Neural crest cell (in vitro differentiated cells): ENCODE measurements at places on chromosomes 1 and 21.

DNA sequence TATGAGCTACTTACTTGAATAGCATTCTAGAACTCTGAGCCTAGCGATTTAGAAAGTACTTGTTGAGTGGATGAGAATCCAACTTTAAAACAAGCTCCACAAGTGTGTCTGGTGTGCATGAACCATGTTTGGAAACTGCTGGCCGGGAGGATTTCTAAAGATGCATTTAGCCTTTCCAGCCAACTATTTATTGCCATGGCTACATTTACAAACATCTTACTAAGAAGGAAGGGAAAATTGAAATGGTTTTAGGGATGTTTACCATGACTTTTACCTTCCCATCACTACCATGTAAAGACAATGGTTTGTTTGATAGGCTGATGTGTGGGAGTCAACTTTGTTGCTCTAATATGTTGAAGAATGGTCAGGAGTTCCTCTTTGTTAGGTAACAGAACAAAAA lies 37.7 kb upstream of the ARHGAP29 start:
- no peak for DNase-seq

- DNase-seq, result no peak
Observed at GRCh38 chr1:245124644-245125043, 30.1 kb upstream of the KIF26B start.

- DNase-seq, result no peak
Observed at GRCh38 chr1:214317734-214318133, 36.8 kb downstream of the SMYD2 start.

DNA sequence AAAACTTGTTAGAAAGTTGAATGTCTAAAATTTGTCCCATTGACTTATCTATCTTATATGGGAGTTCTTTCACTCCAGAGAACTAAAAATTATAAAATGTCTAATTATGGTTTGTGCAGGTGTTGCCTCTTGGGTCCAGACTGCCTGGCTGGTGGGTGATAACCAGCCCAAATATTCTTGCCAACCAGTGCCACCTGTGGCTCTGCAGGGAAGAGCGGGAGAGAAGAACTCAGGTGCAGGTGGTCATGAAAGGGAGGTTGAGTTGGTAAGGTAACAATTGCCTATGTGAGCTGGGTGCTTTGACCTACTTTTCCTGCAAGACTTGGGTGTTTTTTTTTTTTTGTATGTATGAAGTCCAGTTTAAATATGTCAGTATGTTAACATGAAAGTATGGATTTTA lies 10.2 kb downstream of the RPS6KC1 start:
- no peak for DNase-seq

DNA sequence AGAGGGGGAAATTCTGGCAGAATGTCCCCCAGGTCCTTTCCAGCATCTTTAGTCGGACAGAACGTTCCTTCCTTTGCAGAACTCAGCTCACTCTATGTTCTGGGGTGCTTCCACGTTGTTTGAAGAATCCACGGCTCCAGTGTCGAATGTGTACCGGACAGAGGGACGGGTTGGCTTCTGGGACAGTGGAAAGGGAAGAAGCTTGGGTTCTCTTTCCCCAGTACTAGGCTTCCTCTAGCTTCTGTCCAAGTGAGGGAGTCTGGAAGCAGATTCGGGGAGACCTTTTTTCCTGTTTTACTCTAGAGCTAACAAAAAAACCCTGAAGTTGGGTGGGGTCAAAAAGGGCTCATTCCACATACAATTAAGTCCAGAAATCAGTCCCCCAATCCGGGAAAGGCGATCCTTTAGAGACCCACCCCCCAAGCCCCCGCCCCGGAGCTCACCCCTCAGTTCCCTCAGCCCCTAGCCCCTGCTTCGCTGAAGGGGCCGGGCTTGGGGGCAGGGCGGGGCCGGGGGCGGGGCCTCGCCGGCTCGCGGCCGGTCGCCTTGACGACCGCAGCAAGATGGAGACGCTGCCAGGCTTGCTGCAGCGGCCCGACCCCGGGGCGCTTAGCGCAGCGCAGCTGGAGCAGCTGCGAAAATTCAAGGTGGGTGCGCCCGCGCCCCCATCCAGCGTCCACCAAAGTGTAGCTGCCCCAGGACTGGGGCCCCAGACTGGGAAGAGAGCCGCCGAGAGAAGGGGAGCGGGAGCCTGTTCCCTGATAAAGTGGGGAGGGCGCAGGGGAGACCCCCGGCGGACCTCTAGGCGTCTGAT lies at the start of gene RIIAD1:
Gene RIIAD1 (plus strand): TSS at position 549 of the 814 bp plus-strand sequence. CDS start 15 bp downstream, at position 564.
- no peak for DNase-seq

GRCh38 chr1:226635456-226635941 lies 86.9 kb downstream of the STUM start:
- DNase-seq, result no peak

GRCh38 chr1:112956544-112957132 lies 642 bp upstream of the SLC16A1 start:
- DNase-seq, result no peak

DNA sequence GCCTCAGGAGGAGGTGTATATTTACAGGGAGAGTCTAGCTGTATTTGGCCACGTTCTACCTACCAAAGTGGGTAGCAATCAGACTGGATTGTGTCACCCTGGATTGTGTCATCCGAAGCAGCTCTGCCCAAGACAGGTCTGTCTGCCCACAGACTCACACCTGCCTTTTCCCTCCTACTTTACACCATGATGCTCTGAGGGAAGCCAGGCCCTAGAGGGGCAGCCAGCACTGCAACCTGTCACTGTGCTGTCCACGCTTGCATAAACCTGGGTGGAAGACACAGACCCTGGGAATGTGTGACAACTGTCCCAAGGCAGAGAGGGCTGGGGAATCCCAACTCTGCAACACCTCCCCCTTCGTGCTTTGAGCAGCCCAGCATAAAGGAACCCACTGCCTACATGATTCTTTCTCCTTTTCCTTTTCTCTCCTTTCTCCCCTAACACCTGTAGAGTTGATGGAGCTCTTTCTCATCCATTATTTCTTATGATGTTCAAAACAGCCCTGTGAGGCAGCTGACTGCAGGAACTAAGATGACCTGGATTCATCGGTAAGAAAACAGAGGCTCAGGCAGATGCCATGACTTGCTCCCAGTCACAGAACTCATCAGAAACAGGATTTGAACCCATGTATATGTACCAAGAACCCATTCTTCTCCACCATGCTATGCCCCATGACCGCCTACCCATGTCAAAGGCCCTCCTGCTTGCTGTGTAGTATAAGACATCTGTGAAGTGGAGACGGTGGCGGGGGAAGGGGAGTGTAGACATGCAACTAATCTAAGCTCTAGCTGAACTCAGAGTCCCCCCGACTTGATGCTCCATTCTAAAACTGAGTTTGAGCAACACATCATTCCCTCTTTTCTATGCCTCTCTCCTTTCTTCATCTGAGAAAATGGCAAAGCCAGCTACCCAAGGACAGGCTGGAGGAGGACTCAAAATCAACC lies 55.9 kb downstream of the ITPKB start:
- no peak for DNase-seq

DNA sequence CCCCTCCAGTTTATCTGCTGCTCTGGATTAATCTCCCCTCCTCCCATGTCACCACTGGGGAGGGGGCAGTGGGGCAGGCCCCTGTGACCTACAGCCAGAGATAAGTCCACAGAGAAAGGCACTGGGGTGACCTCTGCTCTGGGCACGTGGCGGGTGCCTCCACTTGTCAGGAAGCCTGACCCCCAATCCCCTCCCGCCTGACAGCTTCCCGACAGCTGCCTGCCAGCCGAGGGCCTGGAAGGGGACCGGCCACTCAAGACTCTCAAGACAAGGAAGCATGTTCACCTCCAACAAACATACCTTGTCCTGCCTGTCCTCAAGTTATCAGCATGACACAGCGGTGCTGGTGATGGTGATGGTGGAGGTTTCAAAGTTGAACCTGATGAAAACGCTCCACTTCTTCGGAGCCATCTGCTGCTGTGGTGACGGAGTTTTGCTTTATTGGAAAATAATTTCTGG lies 3.2 kb upstream of the FAAP20 start:
- DNase-seq, result no peak

GRCh38 chr21:32770871-32771523 lies 558 bp downstream of the PAXBP1 start:
- no peak for DNase-seq

DNA sequence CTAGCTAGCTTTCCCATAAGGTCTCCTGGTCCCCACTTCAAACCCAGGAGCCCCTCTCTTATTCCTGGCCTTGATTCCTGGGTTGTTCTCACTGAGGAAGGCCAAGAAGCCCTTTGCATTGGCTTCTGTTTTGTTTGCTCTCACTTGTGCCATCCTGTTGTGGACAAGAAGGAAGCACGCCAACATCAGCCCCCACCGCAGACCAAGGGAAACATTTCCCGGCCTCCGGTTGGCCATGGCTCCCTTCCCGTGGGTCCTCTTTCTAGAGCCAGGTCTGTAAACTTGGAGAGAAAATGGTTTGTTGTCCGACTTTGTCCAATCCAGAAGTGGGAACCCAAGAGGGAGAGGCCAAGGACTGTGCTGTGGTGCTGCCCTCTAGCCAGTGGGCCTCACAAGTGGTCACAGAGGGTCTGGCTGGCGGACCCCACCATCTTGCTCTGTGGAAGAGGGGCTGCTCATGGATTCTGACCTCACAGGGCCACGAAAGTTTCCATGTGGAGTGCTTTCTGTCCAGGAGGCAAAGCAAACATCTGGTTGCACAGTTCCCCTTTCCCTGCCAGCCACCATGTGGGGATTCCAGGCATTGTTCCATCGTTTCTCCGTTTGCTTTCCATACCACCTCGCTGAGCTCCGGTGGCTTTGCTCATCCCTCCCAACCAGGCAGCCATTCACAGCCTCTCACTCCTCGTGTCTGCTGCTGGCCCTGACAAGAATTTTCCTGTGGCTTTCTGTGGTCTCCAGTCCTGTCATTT lies 18.9 kb upstream of the TENT5C start:
- DNase-seq, result no peak

GRCh38 chr1:59013276-59013927 lies 229.6 kb upstream of the JUN start:
- DNase-seq, result no peak

DNA sequence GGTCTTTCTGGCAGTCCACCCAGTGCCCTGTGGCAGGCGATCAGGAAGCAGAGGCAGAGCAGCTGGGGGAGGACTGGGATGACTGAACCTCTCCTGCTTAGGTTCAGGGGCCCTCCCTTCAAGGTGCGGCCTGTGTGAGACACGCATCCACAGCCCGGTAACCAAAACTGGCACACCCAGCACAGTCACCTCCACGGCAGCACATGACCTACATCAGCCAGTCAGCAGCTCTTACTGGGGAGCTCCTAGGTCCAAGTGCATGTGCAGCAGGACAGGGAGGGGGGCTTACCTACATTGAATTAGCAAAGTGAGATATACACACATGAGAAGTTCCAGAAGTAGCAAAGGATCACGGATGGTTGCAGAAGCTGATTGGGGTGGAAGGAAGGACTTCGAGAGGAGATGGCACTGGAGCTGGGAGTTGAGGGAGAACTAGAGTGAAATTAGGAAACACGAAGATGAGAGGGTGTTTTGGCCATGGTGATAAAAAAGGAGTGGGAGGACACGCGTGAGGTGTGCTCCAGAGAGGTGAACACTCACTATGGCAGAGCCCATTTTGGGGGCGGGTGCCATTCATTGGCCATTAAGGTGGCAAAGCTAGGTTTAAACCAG lies 51.4 kb upstream of the IRF2BP2 start:
- DNase-seq, result no peak

DNA sequence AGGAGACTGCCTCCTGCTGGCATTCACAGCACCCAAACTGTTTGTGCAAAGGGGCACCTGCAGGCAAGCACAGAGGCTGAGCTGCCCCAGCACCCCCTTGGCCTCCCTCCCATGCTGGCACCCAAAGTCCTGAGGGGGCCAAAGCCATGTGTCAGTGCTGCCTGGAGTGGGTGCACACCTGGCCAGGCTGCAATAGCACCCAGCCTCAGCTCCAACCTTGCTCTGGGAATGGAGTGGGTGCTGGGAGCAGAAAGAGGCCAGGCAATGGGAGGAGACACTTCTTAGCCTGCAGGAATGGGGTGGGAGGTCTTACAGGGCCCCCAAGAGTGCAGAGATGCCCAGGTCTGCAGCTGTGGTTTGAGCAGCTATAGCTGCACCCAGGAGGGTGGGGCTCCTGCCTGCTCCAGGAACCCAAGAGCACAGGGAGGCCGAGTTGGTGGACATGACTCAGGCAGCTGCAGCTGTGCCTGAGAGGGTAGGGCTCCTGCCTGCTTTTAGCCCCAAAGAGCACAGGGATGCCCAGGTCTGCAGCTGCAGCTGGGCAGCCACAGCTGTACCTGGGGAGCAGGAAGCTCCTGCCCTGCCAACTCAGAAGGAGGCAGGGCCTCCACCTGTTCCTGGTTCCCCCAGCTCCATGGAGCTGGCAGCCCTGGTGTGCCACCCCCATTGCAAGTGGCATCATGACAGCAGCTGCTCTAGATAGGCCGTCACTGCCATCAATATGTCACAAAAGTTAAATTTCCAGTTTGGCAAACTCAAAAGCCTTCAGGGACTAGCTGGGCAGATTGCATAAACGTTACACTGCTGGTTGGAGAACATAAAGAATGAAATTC lies 5.3 kb upstream of the CHD1L start:
- no peak for DNase-seq

- DNase-seq, result no peak
Observed at GRCh38 chr1:9646037-9646436, 5.5 kb upstream of the PIK3CD start.

DNA sequence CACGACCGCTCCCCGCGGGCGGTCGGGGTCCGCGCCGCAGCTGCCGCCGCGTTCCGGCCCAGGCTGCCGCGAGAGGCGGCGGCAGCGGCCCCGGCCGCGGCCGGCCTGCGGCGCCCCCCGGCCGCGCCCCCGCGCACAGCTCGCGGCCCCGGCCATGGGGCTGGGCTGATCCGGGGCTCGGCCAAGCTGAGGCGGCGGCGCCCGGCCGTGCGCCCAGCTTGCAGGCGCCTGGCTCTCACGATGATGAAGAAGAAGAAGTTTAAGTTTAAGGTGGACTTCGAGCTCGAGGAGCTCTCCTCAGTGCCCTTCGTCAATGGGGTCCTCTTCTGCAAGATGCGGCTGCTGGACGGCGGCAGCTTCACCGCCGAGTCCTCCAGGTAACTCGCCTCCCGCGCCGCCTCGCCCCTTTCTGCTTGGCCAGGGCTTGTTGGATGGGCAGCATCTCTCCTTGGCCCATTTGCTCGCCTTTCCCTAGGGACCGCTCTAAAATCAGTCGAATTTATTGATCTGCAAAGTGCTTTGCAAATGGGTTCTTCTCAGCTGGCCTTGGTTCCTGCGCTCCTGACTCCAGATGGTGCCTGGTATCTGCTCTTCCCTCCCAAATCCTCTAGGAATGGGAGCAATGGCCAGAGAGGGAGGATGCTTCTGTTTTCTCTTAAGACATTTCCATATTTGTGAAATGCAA lies 431 bp downstream of the EEIG2 start:
- peak; percentile 18 for DNase-seq

GRCh38 chr1:244344001-244344400 lies 107.7 kb downstream of the ADSS2 start:
- no peak for DNase-seq

GRCh38 chr1:21397813-21398188 lies 42.1 kb upstream of the NBPF3 start:
- peak; percentile 26 for DNase-seq
